Activated CD4-positive, alpha-beta T cell treated with anti-CD3 and anti-CD28 coated beads for 1 hour (primary cell): ENCODE measurements at places on chromosomes 3 and 15.
A peak's percentile ranks its signal among the peaks of the same experiment; 100 is the strongest.

DNA sequence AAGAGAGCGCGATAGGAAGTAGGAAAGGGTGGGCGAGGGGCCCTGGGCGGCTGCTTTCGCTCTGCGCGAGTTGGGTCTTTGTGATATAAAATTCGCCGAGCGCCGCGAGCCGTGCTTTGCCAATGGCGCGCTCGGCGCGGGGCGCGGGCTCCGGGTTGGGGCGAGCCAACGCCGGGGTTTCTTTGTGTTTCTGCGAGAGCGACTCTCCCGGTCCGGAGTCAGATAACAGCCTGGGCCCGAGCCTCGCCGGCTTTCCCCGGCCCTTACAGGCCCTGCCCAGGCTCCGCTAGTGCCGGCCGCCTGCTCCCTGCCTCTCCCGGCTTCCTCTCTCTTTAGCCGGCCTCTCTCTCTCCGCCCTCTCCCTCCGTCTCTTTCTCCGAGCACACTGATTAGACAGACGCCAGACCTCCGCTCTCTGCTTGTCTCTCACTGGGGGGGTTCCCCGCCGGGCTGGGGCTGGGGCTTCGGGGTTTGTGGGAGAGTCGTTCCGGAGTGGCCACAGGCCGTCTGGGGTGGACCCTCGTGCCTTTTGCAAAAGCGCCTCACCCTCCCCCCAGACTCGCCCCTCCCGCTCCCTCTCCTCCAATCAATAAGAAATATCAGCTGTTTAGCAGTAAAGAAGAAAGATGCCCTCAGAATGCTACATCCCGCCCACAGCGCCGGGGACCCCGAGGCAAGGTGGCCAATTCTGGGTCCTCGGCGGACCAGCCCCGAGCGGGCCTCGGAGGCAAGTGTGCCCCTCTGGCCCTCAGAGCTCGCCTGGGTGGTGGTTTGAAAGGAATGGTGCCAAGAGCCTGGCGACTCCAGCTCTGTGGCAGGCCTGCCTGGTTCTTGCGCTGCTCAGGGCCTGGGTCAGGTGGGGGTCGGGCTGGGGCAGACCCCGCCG, 2.9 kb downstream of the NR2F2 start:
- DNase-seq = no peak

GRCh38 chr15:40279437-40280141, 3.3 kb downstream of the ANKRD63 start:
- peak; percentile 52 for DNase-seq

DNA sequence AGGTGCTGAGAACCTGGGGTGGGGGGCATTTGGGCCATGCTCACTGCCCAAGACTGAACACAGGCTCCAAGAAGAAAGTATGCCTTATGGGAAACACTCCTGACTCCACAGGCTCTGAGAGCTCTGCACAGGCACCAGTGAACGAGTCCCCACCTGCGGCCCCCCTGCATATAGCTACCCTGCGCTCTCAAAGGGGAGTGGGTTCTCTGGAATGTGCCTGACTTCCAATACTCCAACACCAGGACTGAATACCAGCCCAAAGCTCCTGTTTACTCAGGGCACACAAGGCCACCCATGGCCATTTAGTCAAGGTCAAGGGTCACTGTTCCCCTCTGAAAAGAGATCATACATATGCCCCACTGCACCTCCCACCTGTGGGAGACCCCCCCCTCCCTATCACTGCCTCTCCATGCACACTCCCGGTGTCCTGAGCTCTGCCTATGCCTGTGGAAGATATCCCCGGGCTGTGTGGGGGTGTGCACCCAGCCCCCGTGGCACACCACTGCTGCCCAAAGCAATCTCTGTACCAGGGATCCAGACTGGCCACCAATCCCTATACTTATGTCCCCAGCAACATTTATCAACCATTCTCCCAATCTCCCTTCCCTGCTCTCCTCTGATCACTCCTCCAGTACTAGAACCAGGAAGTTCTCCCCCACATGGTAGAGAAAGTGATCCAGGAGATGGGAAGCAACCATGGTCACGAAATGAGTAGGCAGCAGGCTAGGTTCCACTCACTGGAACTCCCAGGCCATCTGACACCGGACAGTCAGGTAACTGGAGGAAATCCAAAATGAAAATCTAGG, 1.5 kb upstream of the PLXNB1 start:
- no peak for DNase-seq

GRCh38 chr15:62242999-62243398, 77.9 kb upstream of the C2CD4B start:
- DNase-seq = no peak

DNA sequence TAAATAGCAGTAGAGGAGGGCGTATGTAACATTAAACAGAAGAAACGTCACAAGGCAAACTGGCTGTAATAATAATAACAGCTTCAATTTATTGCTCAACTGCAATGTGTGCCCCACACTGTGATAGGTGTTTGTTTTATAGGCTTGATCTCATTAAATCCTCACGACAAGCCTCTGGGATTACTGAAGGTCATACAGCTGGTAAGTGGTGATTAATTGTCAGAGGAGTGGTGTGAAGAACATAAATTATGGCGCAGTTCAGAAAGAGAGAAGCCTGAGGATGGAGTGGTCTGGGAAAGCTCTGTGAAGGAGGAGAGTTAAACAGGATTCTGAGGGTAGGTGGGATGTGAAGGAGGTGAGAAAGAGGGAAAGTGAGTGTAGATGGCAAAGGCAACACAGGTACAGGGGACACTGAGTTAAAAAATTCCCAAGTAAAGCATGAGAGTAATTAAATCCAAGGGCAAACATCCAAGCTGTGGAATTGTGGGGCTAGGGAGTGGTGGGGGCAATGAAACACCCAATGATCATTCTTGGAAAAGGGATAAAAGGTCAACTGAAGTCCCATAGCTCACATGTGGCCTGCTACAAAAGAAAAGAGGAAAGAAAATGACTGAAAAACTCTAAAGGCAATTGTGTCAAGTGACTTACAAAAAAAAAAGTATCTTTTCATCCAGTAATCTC, 16.5 kb upstream of the GLCE start:
- no peak for DNase-seq

- DNase-seq = no peak
These were observed 36.6 kb upstream of the MTMR10 start for GRCh38 chr15:31027910-31028578.

GRCh38 chr3:45776611-45777010, 19.7 kb downstream of the SLC6A20 start:
- no peak for DNase-seq

DNA sequence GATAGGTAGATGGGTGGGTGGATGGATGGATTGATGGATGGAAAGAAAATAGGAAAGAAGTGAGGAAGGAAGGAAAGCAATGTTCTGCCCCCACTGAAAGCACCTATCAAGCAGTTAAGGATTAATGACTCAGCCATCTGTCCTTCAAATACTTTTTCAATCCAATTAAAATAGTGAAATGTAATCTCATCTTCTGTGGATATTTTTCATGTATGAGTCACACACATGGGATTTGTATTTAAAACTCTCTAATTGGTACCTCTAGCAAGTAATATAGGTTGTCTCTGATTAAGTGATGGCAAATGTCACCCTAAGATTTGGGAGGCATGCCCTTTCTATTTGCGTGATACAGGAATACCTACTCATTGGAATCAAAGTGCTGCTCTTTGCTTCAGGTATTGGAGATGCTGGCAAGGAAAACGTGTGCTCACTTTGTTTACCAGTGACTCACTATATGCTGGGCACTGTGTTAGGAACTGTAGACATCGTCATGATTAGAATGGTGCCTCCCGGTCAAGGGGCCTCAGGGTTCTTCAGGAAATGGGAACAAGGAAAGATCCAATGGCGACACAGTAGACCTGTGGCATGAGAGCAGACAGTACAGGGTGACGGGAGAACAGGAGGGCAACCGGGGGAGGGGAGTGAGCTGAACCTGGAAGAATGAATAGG, 230.1 kb downstream of the CLSTN2 start:
- no peak for DNase-seq

DNA sequence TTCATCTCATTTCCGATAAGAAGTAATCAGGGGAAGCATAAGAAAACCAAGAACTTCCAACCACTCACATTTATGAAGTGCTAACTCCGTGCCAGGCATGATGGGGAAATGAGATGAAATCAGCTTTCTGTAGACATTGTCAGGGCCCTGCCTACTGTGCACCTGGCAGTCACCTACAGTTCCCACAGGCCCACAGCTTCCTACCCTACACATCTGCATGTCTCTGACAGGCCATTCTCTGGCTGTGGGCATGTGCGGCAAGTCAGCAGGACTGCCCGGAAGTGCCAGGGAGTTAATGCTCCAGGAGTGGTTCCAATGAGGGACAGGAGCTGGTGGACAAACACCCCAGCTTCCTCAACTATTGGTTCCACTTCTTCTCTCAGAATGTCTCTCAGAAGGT, 24.3 kb downstream of the EIF1B start:
- DNase-seq = no peak

- no peak for DNase-seq
These were observed 49.1 kb downstream of the C2CD4A start for GRCh38 chr15:62115847-62116246.

GRCh38 chr15:59256482-59256881, 49.8 kb downstream of the LDHAL6B start:
- DNase-seq = no peak

DNA sequence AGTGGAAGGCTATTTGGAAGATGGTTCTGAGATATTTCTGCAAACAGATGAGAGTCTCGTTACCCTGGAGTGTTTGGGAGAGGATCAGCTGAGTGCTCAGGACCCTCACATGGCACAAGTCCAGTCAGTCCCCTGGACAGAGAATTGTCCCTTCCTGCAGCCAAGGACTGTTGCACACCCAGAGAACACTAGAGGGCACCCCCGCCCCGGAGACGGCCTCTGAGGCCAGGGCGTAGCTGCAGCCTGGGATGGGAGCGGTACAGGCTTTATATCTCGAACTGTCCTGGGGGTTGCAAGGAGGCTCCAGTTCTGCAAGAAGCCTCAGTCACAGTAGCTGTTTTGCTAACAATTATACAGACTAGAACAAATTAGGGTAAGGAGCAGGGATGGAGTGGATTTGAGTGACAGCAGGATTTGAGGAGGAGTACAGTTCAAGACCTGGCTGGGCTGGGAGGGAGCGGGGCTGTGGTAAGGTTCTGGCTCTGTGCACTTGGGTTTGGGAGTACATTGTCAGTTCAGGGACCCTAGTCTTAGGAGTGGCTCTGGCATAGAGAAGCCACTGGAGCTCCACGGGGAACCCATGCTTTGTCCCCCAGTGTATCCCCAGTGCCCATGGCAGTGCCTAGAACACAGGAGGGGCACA, 67.6 kb upstream of the HACD2 start:
- DNase-seq = no peak

- DNase-seq = no peak
These were observed 422.2 kb downstream of the FHIT start for GRCh38 chr3:60829058-60829457.

GRCh38 chr15:36449084-36449661, 130.3 kb upstream of the CDIN1 start:
- no peak for DNase-seq

DNA sequence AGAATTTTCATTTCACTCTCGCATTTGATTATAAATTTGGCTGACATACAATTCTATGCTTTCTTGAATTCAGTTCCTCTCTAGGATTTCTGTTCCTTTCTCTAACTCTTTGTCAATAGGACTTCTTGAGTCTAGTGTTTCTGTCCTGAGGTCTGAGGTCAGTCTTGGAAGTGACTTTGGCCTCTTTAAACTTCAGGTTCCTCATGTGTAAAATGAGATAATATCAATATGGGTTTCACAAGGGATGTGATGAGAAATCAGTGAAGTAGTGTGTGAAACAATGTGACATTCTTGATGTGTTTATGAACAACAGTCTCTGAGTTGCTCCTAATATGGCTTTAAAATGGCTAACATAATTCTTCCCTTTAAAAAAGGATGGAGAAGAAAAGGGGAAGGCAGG, 92.2 kb downstream of the SV2B start:
- no peak for DNase-seq

GRCh38 chr15:79978655-79979514, 7.9 kb upstream of the BCL2A1 start:
- no peak for DNase-seq

DNA sequence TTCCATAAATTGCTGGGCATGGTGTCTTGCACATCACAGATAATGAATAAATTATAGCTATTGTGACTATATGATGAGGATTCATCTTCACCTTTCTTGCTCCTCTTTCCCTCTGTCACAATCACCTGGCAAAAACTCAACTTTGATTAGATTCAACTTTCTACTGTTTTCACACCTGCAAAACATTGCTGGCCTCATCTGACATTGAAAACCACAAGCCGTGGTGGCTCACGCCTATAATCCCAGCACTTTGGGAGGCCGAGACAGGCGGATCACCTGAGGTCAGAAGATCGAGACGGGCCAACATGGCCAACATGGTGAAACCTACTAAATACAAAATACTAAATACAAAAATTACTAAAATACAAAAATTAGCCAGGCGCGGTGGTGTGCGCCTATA, 12.7 kb upstream of the PEX5L start:
- DNase-seq = no peak

- DNase-seq = no peak
These were observed 317.7 kb downstream of the EDEM1 start for GRCh38 chr3:5505163-5505562.

- DNase-seq = no peak
These were observed 109.0 kb downstream of the OSBPL10 start for GRCh38 chr3:31871939-31872507.

GRCh38 chr15:42056934-42057798, 36.3 kb upstream of the PLA2G4E start:
- no peak for DNase-seq

GRCh38 chr3:118977671-118978392, 56.8 kb downstream of the IGSF11 start:
- no peak for DNase-seq

- DNase-seq = no peak
These were observed 56.5 kb downstream of the DCLK3 start for GRCh38 chr3:36707623-36708409.

DNA sequence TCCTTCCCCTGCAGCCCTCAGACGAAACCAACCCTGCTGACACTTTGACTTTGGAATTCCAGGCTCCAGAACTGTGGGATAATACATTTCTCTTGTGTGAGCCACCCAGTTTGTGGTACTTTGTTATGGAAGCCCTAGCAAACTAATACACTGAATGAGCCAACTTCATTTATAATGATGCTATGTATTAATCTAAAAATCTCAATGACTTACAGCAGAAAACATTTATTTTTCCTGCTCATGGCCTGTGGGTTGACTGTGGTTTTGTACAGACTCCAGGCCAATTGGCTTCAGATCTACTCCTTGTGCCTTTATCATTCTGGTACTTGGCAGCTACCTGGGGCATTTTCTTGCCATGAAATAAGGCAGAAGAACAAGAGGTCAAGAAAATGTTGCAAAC, 152.4 kb downstream of the EBLN2 start:
- no peak for DNase-seq

- no peak for DNase-seq
These were observed 30.5 kb downstream of the LRRK1 start for GRCh38 chr15:100949691-100950090.

GRCh38 chr15:63797116-63797515, 36.6 kb downstream of the HERC1 start:
- no peak for DNase-seq

- DNase-seq = no peak
These were observed 33.2 kb downstream of the MYO5C start for GRCh38 chr15:52262364-52262763.

DNA sequence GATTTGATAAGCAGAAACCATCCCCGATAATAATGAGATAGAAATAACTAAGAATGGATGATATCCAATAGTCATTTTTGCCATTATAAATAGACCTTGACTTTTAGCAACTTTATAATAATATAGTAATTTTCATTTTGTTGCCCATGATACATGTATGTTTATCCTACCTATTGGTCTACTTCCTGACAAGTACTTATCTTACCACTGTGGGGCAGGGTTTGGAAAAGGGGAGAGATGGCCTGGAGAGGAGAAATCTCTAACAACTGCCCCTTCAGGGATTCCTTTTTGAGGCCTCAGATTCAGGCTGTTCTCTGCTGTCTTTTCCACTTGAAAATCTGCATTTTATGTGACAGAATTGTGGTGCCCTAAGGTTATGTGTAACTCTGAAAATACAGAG, 42.2 kb downstream of the FAM98B start:
- DNase-seq = no peak
